ENCODE measurements at places on chromosomes 12 and 14. TPM values are rescaled to one million over a fixed set of nuclear protein-coding genes. Genes with fewer than 3 reads are reported as not detected.

GRCh38 chr12:59304077-59304721 is 291.6 kb upstream of the SLC16A7 start:
- DNase-seq: no peak

DNA sequence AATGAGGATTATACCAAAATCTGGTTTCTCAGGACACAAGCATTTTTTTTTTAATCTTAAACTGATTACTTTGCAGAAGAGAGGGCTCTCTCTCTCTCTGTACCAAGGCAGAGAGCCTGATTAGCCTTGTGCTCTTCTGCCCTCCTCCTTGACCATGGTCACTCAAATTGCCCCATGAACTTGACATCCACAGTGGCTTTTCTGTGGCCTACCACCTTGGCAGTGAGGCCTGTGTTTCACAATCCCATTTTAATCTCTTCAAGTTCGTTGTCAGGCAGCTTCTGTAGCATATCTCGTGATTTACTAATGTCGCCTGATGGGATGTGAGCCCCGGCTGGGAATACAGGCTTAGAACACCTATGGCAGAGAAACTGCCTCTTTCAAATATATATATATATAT is 30.7 kb upstream of the PWP1 start:
- no peak for DNase-seq

DNA sequence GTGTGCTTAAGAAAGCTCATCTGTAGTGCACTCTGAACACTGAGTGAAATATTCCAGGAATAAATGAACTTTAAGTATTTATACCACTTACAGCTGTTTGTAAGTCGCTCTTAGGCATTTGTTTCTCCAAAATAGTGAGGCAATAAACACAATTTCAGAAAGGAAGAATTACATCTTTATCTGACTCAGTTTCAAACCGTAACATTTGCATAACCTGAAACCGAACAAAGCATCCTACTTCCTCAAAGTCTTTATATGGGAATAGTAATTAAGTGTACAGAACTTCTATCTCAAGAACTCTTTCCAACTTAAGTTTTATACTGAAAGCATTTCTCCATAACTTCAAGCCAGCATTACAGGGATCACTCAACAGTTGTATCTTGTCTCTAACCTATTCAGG is 58.4 kb downstream of the SOX5 start:
- DNase-seq: no peak

- DNase-seq: peak; percentile 9
Measured at GRCh38 chr12:33795536-33795935, 226.8 kb upstream of the ALG10 start.

- DNase-seq: no peak
Measured at GRCh38 chr12:8899830-8900229, 14.5 kb upstream of the PHC1 start.

GRCh38 chr12:113095405-113095804 is 38.9 kb downstream of the DTX1 start:
- no peak for DNase-seq

Gene KRT8
- 2,570 TPM for total RNA-seq

DNA sequence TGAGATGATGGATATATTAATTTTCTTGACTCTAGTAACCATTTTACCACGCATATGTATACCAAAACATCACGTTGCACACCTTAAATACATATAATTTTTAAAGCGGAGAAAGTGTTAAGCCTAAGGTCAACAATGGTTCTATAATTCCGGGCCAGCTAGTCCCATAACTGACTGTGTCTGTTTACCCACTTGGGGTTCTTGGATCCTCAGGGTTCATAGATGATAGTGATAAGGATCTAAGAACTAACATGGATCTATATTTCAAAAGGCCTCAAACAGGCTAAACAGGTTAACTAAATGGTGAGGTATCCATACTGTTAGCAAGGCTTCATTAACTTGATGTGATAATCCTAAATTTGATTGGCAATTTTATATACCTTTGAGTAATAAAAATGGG is 9.8 kb downstream of the SLC38A1 start:
- DNase-seq: no peak

DNA sequence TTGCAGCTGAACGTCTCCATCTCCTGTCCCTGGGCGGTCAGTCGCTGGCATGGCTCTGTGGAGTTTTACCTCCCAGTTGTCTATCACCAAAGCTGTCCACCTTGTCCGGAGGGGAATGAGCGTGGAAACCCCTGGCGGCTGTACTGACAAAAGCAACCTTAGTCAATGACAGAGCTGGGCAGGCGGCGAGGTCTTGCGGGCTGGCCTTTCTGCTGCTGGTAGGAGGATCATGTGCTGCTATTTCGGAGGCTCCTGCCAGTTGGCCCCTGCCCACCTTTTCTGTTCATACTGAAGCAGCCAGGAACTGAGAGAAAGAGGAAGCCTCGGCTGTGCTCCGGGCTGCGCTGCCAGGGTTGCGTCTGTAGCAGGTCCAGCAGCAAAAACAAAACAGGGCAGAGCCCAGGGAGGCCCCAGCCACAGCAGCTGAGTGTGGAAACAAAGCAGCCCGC is 57.7 kb downstream of the HMGA2 start:
- peak; percentile 47 for DNase-seq

GRCh38 chr14:92340931-92341330 is 18.0 kb downstream of the SLC24A4 start:
- DNase-seq: no peak

Gene LYSET
- total RNA-seq: 9.1 TPM

Gene TCL1B
- total RNA-seq: not detected

Gene TSPAN11
- 9.5 TPM for total RNA-seq

GRCh38 chr14:53038629-53039028 is 87.8 kb upstream of the FERMT2 start:
- no peak for DNase-seq

DNA sequence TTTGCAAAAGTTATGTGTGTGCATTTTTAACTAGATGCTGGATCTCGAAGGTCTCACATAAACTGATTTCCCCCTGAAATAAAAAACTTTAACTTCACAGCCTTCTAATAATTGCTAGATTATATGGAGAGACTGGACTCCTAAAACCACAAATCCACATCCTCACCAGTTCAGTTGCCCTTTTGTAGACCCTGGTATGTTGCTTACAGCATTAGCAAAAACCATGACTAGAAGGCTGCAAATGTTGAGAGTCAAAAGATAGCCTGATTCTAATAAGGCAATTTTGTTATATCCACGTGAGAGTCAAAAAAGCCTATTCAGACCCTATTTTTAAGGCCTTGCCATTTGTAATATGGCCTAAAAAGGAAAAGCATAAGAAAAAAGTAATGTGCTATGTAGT is 37.4 kb downstream of the RASSF8 start:
- peak; percentile 86 for DNase-seq

DNA sequence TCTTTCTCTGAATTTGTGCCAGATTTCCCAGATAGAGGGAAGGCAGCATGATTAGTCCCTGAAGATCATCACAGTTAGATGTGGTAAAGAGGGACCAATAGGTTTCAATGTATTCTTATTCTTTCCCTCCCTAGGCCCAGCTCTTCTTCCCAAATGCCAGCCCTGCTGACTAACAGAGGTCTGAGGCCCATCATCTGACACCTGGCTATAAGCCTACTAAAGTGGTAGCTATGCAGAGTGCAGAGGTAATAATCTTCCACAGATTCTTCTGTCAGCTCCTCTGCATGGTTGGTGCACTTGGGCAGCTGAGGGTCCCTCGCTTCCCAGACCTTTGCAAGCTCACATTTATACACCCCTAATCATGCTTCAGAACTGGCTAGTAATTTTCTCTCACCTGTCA is 63.7 kb upstream of the PZP start:
- no peak for DNase-seq

Gene PPFIA2
- total RNA-seq: 1.3 TPM

- no peak for DNase-seq
Measured at GRCh38 chr14:39276005-39276404, 42.3 kb downstream of the MIA2 start.

DNA sequence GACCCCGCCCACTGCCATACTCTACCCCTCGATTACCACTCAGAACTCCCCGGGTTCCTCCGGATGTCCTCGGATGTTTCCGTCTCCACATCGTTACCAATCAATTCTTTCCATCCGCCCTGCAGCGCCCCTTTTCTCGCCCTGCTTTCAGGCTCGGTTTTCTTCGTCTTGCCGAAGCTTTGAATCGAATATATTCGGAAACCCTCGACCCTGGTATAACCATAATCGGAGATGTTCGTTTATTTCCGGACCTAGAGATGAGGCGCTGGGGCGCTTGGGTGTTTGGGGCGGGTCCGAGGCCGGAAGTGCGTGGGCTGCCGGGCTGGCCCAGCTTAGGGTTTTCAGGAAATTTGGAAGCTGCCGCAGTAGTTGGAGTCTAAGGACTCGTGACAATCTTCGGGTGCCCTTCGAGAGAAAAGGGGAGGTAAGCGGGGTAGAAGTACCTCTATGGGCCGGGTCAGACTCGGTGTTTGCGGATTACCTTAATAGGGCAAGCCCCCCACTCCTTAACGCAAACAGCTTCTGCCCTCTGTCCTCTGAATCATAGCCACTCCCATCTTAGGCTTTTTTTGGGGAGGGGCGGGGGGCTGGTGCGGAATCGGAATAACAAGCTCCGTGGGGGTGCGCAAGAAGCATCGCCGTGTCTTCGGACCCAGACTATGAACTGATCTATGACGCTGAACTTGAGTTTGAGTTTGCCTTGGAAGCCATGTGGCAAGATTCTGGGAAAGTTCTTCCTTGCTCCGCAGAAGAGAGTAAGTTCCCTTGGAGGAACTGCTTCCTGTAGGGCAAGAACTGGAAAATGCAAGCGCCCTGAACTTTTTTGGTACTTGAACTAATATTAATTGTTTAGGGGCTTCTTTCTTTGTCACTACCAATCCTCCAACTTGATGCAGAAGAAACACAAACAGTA is at the start of gene C14orf119:
TSS of gene C14orf119 (plus strand) at position 310 of the 913 bp plus-strand sequence. CDS start 2,154 bp downstream, outside the sequence.
- DNase-seq: peak; percentile 96

Gene SYT1
- 24.0 TPM for total RNA-seq

- no peak for DNase-seq
Measured at GRCh38 chr12:8648576-8649205, 13.9 kb downstream of the MFAP5 start.

DNA sequence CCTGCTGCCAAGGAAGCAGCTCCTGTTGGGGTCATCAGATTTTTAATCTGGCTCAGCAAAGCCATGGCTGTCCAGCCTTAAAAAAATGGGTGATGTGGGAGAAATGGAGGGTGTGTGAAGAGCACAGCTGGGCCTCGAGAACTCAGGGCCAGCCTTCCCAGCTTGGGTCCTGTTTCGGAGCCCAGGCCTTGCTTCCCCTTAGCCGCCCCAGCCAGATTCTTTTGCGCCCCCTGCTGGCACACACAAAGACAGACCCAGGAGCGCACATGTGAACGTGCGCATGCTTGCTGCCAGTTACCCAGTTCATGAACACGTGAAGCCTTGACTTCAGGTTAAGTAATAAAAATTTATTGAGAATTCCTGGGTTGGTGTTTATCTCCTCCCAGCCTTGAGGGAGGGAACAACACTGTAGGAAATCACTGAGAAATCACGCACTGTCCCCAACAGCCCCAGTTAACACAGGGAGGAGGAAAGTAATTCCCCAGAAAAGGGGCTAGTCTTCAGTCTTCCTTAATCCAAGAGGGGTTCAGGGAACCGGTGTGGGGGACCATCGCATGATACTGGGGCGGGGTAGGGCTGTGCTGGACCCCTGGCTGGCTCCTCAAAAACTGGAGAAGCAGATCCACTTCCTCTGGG is 5.3 kb downstream of the PHB2 start:
- DNase-seq: peak; percentile 55

Gene MYF6
- not detected for total RNA-seq

DNA sequence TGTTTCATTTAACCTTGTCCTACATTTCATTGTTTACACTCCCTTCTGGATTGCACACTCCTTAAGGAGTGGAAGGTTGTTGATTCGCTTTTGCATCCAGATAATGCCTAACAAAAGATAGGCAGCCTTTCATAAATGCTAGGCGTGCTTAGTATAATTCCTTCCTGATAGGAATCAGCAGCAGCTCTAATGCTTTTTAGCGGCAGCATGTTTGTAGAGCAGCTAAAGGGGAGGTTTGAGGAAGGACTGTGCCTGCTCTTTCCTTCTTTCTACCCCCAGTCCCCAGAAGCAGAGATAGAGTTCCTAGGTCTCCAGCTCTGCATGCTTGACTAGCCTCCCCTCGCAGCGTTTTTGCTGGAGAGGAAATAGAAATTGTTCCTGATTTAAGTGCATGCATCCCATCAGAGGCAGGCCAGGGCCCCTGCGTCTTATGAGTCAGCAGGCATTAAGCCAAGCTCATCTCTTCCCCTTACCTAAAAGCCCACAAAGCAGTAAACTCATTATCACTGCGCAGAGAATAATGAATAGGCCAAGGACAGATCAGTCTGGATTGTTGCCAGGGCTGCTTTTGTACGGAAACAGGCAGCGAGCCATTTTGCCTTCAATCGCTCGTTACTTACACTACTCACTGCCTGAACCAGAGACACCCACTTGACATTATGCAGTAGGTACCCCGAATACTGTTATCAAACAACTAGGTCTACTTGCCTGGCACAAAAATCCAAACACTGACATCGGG is 14.0 kb upstream of the TBPL2 start:
- peak; percentile 85 for DNase-seq

GRCh38 chr12:111607239-111607638 is 8.1 kb upstream of the ATXN2 start:
- no peak for DNase-seq

Gene PCED1B
- 2.4 TPM for total RNA-seq

GRCh38 chr12:74285773-74286172 is 251.9 kb upstream of the ATXN7L3B start:
- no peak for DNase-seq

DNA sequence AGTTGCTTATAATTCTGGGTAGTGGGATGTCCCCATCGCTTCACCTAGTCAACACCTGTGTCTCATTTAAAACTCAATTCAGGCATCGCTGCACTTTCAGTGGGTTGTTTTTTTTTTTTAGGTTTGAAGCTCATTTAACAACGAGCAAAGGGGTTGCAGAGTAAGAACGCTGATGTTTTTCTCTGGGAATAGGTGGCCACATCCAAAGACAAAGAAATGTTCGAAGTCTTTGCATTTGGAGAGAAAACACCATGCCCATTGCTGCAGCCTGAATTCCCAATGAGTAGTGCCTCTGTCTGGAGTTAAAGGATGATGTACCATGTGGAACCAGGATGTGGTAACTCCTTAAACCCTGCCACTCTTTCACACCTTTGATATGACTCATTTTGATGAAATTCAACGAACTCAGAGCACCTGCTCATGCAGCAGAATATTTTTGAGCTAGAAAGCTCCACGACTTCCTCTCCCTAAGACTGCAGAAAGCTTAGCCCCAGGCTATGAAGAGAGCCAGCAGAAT is 35.1 kb upstream of the BATF start:
- no peak for DNase-seq

Gene RNU6-7
- total RNA-seq: not detected

Gene SERPINA5
- 0.36 TPM for total RNA-seq

Gene AACS
- 22.0 TPM for total RNA-seq

DNA sequence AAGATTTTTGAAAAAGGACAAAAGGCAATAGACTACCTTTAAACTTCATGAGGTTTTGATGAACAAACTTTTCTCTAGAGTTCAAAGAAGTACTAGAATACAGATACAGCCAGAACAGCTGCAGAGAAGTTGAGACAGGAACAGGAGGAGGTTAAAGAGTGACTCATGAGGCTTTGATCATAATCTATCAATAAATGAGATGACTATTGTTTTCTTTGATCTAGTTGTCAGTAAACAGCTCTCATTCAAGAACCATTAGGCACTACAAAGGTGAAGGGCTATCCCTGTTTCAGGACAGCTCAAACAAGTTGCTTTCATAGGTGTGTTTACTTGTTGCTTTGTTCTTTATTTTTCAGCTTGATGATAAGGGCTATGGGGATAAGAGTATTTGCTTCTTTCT is 2.4 kb downstream of the WASHC3 start:
- DNase-seq: no peak
